DMS153 (cell line): ENCODE measurements at places on chromosomes 16 and 17.

GRCh38 chr16:48852951-48853350 is 243.0 kb upstream of the N4BP1 start:
- no peak for DNase-seq

DNA sequence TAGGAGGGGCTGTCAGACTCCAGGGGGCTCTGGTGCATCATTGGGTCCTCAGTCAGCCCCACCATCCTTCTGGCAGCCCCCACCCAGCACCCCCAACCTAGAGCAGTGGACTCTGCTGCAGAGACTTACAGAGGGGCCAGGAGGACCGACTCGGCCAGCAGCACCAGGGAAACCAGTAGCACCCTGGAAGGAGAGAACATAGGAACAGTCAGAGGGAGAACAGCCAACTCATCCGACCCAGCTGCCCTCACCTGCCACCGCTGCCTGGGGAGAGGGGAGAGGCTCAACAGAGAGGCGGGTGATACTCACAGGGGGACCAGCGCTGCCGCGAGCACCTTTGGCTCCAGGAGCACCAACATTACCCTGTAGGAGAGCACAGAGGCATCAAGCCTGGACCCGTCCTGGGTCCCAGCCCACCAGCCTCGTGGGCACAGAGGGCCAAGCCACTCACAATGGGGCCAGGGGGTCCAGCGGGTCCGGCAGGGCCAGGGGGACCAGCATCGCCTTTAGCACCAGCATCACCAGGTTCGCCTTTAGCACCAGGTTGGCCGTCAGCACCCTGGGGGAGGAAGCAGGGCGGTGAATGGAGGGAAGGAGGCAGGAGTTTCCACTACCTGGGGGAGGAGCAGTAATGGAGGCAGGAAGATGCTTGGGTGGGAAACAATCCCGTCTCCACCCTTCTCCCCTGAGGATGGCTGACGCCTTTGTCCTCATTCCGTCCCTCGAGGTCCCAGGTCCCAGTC is 11.7 kb downstream of the COL1A1 start:
- DNase-seq: no peak

GRCh38 chr16:78993346-78993745 is 607.2 kb downstream of the MAF start:
- peak; percentile 88 for DNase-seq

DNA sequence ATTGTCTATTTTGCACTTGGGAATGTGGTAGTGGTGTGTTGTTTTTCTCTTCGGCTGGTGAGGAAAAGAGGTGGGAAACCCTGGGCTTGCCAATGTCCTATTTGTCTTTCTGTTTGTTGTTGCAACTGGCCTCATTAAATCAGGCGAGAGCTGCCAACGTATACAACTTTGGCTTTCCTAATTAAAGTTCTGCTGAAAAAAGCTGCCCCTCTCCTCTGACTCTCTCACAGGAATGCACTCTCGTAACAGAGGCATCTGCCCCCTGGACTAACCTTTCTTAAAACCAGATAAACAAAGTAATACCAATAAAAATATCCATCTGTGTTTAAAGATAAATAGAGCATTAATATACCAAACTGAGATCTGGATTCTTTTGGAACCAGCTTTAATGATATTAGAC is 7.8 kb downstream of the CDRT15 start:
- no peak for DNase-seq

GRCh38 chr17:13204607-13205237 is 186.9 kb upstream of the ELAC2 start:
- no peak for DNase-seq

DNA sequence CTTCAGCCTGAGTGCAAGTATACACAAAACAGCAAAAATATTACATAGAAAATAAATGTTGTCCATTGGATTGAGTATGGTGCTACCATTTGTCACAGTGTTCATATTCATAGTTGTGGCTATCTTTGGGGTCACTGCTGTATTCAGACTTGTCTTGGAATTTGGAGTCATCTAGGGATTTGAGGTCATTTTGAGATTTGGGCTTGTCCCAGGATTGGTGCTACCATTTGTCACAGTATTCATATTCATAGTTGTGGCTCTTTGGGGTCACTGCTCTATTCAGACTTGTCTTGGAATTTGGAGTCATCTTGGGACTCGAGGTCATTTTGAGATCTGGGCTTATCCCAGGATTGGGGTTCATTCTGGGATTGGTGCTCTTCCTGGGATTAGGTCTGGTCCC is 24.8 kb downstream of the OMG start:
- DNase-seq: no peak

DNA sequence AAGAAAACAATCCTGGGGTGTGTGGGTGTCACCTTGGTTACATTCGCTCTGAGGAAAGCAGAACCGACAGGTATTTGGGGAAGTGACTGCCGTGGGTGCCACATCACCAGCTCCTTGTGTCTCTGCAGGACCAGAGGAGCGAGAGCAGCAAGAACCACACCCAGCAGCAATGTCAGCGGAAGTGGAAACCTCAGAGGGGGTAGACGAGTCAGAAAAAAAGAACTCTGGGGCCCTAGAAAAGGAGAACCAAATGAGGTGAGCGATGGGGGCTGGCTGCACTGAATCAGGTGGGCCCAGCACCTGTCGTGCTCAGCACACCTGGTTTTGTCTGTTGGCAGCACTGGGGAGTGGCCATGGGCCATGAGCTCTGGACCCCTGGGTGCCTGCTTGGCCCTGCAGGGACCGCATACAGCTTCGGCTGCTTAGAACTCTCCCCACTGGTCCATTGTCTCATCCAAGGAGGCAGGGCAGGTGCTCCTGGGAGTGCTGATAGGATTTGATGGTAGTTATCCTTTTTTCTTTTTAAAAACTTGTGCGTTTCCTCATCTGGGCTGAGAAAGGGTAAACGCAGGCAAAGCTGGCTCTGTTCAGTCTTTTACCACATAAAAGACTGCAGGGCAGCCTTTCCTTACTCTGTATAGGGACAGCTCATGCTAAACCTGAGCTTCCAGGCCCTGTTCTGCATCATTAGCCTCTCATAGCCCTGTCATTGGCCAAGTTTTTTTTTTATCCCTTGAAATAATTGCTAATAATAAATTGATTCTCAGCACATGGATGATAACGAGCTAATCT is 29.4 kb downstream of the HMOX2 start:
- no peak for DNase-seq

DNA sequence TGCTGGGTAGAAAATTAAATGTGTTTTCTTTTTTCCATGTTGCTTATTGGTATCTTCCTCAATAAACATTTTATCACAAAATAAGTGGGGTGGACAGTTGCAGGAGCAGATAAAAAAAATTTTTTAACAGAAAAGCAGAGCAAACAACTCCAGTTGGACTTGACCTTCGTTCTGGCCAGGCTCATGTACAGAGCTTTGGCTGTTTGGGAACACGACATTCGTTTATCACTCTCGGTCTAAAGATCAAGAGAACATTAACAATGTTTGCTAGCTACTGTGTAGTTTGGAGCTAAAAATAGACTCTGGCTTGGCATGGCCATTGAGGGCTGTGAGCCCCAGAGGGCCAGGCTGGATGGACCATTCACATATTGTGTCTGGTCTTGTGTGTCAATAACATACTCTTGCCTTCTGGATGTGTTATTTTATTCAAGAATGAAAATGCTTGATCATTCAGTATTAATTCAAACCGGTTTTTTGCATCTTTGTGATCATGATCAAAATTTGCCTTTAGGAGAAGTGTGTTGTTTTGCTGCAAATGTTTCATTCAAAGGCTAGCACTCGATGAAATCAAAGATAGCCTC is 56.6 kb downstream of the TMEM186 start:
- peak; percentile 26 for DNase-seq

DNA sequence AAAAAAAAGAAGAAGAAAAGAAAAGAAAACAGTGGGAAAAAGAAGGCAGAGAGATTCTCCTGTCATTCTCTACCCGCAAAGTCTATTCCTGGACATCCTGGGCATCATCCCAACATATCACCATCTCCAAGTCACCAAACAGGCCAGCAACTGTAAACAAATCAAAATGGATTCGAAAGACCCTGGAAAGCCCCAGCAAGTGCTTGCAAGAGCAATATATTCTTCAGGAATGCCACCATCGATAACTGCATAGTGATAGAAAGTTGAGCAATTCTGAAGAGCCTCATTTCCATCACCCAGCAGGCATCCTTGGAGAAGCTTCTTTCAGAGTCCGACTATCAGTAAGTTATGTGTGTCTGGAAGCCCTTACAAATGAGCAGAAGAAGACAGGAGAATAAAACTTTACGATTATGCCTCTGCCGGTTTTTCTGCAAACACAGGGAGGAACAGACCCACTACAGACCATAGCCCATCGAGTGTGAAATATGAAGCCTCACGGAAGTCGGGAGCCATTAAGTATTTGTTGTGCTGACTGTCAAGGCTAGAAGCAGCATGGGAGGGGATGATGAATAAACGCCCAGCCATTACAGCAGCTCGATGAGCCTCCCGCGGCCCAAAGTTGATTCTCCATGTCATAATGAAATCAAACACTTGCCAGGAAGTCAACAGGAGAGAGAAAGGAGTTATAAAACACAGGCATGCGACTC is 64.5 kb upstream of the SEC14L1 start:
- DNase-seq: peak; percentile 89

GRCh38 chr17:31841850-31842194 is 17.2 kb downstream of the COPRS start:
- no peak for DNase-seq

DNA sequence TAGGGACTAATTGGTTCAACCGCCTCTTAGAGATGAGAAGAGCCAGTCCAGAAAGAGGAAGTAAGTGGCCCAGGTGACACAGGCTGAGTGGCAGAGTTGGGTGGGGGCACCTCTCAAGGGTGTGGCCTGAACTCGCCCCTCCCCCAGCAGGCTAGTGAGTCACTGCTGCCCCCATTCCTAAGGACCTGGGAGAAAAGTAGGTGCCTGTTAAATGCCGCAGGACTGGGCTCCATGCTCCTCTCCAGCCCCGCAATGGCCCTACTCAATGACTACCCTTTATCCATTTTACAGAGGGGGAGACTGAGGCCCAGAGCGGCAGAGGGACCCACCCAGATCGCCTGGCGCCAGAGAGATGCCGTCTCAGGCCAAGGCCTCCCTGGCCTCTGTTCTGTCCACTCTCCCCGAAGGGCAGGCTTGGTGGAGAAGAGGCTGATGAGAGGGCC is 8.1 kb downstream of the TMEM235 start:
- no peak for DNase-seq

DNA sequence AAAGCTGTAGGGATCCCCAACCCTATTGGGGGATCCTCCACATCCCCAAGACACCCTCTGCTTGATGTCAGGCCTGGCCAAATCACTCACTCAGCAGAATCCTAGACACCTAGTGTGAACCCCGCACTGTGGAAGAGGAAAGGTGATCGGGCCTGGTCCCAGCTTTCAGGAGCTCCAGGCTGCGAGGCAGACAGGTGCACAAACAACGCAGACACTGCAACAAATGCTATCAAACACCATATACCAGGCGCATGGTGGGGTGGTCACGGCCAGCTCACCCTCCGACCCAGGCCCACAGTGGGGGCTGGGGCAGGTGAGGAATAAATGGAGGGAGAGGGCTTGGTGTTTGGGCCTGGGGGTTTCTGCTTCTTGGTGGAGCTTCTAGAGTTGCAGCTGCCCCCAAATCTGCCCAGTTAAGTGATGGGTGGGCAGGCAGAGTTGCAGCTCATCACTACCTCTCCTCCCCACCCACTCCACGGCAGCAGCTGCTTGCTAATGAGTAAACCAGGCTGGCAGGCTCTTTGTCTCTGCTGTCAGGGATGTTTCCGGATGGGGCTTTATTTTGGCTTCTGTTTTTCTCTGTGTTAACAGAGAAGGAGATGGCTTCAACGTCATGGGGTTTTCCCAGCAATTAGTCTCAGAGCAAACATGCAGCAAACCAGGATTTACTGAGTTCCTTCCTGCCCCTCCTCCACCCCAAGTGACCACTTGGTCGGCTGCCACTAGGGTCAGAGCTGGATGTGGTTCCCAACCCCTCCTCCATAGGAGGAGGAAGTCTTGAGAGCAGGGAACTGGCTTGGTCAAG is 46.6 kb downstream of the PECAM1 start:
- peak; percentile 97 for DNase-seq

DNA sequence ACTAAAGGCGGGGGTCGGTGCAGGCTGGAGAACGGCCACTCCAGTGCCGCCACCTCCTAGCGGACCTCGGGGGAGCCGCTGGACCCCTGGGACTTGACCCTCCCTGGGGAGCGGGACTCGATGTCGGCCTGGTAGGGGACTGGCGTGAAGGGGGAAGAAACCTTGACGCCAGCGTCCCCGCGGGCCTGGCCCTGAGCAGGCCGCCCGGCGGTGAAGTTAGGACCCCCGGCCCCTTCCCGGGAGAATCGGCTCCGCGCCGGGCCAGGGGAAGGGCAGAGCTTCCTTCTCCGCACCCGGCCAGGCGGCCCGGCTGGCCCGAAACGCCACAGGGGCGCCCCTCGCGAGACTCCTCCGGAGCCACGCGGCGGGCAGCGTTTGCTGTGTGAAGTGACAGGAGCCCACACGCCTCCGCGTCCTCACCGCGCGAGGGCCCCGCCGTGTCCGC is 389 bp downstream of the DUS1L start:
- DNase-seq: no peak

GRCh38 chr17:6641247-6641863 is 495 bp downstream of the TXNDC17 start:
- no peak for DNase-seq

DNA sequence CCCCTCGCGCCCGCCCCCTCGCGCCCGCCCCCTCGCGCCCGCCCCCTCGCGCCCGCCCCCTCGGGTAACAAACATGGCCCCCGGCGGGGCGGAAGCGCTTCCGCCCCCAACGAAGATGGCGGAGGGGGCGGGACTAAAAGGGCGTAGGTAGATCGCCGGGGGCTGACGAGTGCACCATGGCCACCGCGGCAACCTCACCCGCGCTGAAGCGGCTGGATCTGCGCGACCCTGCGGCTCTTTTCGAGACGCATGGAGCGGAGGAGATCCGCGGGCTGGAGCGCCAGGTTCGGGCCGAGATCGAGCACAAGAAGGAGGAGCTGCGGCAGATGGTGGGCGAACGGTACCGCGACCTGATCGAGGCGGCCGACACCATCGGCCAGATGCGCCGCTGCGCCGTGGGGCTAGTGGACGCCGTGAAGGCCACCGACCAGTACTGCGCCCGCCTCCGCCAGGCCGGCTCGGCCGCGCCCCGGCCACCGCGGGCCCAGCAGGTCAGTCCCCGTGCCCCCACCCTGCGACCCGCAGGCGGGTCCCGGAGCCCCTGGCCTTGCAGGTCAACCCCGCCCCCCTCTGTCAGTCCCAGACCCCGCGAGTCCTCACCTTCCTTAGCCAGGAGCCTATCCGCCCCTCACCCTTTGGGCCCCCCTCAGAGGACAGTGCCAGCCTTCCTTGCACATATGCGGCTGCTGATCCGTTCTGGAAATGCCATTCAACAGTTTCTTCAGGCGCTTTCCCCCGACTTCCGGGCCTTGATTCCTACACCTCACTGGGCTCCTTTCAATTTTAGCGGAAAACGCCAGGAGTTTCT is at the start of gene COG1:
Gene COG1, plus strand, starts transcription at position 162 of the 808 bp plus-strand sequence. Its CDS starts 15 bp downstream, at position 177.
- DNase-seq: peak; percentile 71

DNA sequence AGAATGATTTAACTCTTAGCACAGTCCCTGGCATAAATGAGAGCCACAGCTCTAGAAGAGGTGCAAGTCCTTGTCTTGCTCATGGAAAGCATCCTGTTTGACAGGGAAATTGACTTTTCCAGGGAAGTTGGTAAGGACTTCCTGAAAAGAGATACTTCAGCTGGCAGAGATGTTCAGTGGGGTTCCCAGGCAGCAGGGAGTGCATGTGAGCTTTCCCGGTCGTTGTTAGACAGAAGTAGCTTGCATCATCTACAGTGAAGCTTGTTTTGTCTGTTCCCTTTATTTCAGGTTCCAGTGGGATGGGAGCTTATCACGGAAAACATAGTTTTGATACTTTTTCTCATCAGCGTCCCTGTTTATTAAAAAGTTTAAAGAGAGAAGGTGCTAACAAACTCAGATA is 22.9 kb downstream of the ALDH3A2 start:
- no peak for DNase-seq
